ENCODE measurements at places on chromosomes 5 and 9.

DNA sequence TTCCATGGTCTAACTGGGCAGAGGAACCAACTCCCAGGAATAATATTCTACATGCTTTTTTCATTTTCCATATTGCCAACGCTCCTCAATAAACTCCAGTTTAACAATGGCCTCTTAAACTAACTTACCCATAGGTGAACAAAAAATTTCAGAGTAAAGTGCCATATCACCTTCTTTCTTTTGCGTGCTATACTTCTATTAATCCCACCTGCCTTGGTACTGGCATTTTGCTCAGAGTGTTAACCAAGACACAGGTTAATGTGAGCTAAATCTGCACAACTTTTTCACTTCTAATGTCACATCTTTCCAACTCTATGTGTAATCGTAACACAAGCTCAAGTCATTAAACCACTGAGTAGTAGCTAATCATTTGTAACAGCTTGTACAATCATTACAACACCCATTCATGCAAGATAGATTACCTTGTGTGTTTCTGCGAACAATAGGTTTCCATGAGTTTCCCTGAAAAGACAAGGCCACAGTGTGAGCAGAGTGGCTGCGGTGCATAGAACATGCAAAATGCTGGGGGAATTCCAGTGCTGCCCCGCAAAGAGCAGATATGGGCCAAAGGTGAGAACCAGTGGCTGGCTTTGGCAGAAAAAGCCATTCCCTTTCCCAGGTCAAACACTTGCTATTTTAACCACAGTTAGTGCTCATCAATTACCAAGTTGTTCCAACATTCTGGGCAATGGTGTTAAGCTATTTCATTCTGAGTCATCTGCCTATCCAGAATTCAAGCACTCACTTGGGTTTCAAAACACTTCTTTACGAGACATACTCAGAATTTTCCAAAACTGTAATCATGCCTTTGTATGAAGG, 42.8 kb downstream of the TIMD4 start:
- DNase-seq, result no peak

DNA sequence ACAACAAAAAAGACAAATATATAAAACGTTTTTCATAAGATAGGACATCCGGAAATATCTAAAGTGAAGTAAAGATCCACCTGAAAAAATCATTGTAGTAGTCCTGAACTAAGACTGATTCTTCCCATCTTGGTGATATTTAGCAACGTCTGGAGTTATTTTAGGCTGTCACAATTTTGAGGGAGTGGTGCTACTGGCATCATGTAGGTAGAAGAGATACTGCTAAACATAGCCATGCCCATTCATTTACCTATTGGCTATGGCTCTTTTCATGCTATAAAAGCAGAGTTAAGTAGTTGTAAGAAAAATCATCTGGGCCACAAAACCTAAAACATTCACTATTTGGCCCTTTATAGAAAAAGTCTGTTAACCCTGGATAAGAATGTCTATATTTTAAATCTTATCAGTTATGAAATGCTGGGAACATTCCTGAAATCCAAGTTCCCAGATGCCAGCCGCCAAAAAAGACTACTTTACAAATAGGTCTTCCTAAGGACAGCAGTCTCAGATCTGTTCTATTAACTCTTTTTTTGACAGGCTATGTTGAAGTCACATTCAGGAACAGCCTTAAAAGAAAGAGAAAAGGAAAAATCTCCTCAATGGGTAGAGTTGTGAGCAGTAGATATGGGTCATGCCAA, 27.0 kb downstream of the RAPGEF6 start:
- DNase-seq, result no peak

DNA sequence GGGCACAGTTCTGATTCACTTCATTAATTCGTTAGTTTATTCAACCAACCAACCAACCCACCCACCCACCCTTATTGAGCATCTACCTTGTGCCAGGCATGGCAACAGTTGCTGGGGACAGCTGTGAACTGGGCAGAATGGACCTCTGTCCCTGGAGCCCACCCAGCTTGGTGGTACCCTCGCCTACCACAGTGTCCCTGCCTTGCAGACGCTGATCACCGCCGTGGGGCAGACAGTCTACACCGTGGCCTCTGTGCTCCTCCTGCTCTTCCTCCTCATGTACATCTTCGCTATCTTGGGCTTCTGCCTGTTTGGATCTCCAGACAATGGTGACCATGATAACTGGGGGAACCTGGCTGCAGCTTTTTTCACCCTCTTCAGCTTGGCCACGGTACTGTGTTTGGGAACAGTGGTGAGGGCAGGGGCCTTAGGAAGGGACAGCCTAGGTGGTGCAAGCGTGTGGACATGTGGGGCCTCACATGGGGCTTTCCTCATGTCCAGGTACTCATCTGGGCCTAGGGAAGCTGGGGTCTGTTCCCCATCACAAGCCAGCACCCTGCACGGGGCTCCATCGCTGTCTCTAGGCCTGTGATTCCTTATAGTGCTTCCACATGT, 26.2 kb downstream of the PITX1 start:
- DNase-seq, result no peak

DNA sequence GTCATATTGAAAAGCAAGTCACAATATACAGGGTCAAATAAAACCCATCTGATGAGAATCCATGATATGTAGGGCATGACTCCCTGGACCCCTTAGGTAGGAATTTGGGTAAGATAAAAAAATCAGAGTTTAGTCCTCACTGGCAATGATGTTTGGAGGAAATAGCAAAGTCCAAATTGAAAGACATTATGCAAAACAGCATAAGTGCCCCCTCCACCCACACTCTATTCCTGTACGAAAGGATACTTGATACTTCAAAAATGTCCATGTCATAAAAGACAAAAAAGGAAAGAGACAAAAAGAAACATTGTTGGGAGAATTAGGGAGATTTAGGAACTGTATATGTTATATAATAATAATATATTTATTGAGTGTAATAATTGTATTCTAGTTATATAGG, 96.1 kb upstream of the RASGRF2 start:
- no peak for DNase-seq

- no peak for DNase-seq
Measured at GRCh38 chr9:133954862-133955529, 37.1 kb downstream of the VAV2 start.

DNA sequence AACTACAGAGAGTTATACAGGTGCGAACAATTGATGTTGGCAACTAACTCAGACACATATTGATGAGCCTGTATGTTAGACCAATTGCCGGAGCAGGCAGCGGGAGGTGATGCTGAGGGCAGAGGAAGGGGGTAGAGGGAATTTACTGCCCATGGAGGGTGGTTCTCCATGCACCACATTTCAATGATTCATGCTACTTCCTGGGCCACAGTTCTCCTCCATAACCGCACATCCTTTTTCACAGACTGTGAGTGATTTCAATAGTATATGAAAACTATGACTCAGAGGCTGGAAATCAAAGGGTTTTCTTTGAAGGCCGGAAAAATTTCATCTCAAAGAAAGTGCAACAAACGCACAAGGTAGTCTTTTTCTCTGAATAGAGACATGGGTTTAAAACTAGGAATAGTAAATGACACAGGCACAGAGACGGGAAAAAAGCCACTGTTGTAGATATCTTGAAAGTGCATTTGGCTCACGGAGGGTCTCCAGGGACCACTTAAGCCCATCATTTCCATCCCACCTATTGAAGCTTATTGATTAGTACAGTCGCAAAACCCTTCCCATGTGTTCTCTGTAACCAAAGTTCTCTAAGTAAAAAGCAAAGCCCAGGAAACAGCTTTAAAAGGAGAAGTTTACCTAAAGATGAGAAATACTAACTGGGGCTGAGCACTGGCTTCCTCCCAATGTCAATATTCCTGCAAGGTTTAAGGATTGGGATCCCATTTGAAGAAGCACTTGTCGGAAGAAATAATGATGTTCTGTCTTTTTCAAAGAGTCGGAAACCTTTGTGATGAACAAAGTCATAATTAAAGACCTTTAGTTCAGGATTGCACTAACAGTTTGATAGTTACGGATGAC, 28.0 kb upstream of the ADAM19 start:
- peak; percentile 28 for DNase-seq

DNA sequence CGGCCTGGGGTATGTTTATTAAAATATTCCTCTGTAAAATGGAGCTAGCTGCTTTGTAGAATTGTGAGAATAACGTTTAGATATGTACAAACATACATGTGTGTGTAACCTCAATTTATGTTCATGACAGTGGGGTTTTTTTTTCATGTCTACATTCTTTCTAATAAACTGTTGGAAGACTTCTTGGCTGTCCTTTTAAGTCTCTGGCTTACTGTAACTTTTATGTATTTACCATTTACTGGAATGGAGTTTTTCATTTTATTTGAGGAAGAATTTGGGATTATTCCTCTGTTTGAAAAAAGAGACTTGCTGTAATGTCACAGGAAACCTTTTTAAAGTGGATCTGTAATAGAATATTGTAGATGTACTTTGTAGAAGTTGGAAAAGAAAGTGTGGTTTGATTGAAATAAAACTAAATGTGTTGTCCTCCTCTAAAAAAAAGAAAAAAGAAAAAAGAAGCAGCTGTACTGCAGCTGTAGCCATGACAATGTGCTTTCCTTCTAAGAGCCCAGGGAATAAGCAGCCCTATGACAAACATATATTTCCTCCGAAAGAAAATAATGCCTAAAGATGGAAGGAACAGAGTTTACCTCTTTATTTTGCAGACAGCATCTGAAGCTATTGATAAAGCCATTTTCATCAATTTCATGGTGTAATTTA, 71.2 kb upstream of the FREM1 start:
- DNase-seq, result no peak

DNA sequence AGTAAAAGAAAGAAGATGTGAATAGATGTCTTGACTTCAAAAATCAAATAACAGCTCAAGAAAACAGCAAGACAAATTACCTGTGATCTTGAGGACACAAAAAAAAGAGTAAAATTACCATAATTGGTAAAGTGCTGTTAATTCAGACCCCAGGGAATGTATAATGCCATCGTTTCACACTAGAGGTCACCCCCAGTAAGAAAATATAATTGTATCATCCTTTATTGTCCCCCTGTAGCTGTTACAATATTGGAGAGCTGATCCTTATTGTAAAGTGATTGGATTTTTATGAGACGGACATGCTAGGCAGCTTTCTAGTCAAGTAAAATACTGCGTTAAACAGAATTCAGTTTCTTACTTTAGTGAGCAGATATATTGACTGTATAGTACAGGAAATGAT, 377.0 kb downstream of the TLE1 start:
- no peak for DNase-seq

DNA sequence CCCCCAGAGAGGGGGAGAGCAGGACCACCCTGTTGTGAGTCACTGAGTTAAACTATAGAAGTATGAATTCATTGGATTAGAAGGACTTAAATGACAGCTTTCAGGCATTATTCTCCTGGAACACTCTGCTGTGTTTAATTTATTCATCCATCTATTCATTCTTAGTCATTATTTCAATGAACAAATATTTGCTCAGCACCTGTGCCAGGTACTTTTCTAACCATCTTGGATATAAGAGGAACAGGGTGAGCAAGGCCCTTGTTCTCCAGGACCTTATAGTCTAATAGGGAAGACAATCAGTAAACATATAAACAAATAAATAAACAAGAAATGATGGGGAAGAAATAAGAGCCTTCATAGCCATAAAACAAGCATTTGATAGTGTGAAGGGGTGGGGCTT, 483.9 kb upstream of the BRINP1 start:
- no peak for DNase-seq

- DNase-seq, result no peak
Measured at GRCh38 chr9:131420980-131421624, 27.2 kb downstream of the PRRC2B start.

DNA sequence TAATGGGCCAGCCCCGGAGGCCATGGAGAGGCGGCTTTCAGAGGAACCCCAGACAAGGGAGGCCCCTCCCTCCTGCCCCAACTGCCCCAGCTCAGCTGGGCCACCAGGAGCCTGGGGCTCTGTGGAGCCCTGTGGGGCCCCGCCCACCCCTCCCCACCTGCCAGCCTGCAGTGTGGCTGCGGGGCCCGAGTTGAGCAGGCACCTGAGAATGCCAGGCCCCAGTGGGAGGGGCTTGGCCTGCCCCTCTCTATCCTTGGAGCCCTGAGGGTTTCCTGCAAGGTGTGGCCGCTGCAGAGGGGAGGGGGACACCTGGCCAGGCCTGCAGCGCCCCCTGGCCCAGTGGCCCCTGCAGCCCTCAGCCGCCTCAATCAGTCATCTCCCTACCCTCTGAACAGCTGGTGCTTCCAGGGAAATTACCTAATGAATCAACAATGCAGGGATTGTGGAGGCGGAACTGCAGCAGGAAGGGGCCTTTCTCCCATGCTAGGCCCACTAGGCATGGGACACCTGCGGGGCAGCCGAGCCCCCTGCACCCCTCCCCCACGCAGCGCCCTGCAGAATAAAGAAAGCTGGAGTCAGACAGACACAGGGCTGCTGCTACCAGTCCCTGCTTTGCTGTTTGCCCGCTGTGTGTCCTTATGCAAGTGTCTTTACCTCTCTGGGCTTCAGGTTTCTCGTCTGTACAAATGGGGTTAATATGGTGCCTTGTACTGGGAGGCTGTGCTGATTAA, 48.0 kb downstream of the LMX1B start:
- no peak for DNase-seq

DNA sequence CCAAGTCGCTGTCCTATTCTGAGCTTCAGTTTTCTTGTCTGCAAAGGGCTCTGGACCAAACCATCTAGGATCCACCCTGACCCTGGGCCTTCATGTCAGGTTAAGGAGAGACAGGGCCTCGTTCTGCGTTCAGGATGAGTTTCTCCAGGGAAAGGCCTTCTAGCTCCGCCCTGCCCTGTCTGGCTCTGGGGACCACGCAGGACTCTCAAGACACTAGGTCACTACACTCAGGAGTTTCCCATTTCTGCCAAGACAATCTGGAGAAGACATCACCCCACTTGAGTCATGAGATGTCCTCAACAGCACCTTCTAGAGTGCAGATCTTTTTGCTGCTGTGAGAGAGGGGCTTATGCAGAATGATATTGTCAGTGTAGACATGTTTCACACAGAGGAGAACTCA, 53.2 kb upstream of the KCNMB1 start:
- DNase-seq, result no peak

DNA sequence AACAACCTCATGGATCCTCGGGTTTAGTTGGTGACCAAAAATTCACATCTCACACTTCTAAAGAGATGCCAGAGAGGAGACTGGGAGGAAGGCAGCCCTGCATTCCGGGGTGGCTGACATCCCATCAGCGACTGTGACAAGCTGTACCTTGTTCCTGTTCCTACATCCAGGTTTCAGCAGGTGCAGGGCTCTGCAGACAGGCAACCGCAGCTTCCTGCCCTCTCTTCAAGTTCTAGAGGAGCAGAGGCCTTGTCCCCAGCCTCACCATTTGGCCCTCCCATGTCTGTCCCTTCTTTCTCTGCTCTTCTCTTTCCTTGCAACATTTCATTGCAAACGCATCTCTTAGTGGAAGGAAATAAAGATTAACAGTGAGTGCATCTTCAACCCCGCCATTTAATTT, 454.6 kb downstream of the IRX1 start:
- no peak for DNase-seq

- no peak for DNase-seq
Measured at GRCh38 chr5:133926489-133927299, 41.7 kb downstream of the C5orf15 start.

GRCh38 chr5:158565017-158565789, 534.5 kb downstream of the EBF1 start:
- no peak for DNase-seq

Measured in stimulated activated CD8-positive, alpha-beta memory T cell treated with anti-CD3 and anti-CD28 coated beads, Interleukin-4, amount 100 ng/mL, for 4 hours (primary cell).